ENCODE measurements at places on chromosomes 2 and 18.
A peak's percentile ranks its signal among the peaks of the same experiment; 100 is the strongest.

DNA sequence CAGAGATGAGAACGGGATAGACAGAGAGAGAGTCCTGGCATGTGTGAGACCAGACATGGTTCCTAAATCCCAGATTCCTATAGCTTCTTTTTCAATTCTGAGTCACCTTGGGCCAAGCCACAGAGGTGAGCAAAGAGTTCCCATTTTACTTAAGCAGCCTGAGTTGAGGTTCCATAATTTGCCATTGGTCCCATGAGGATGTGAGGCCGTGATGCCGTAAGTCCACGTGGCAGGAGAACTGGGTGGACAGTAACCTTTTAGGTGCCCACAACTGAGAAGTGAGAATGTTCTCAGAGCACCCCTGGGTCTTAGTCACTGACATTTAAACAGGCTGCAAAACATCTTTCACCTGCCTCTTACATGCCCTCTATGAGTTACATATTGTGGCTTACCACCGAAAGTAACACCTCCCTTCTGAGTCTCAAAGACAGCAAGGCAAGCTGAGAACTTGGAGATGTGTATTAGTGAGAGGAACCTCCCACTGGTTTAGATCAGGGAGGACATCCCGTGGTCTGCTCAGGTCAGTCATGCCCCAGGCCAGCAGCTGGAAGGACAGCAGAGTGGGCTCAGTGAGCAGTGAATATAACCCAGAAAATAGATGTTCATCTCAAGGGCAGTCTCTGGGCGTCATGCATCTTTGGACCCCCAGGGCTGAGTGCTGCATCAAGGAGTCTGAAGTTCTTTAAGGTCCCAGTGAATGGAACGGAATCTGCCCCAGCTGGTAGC is 127.9 kb upstream of the LGALSL start:
- no peak for DNase-seq

- DNase-seq, result no peak
These were observed 787.9 kb upstream of the RAB6C start for GRCh38 chr2:129191530-129191929.

- DNase-seq, result no peak
These were observed 201.4 kb downstream of the NYAP2 start for GRCh38 chr2:225600865-225601264.

- DNase-seq, result no peak
These were observed 47.9 kb downstream of the E2F6 start for GRCh38 chr2:11417946-11418585.

- DNase-seq, result no peak
These were observed 19.5 kb downstream of the RALBP1 start for GRCh38 chr18:9494778-9495331.

DNA sequence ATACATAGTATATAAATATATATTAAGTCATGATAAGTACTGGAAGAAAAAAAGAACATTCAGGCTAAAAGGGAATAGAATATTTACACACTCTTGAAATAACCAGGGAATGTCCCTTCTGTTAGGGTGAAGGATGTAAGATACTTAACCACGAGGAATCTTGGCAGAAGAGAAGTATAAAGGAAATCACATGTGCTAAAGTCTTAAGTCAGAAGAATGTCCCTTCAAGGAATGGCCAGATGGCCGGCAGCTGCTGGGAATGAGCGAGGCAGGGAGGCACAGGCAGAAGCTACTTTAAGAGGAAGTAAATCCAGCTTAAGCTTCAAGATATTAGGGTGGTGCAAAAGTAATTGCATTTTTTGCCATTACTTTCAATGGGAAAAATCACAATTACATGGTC is 5.5 kb downstream of the CCDC102B start:
- peak; percentile 78 for DNase-seq

DNA sequence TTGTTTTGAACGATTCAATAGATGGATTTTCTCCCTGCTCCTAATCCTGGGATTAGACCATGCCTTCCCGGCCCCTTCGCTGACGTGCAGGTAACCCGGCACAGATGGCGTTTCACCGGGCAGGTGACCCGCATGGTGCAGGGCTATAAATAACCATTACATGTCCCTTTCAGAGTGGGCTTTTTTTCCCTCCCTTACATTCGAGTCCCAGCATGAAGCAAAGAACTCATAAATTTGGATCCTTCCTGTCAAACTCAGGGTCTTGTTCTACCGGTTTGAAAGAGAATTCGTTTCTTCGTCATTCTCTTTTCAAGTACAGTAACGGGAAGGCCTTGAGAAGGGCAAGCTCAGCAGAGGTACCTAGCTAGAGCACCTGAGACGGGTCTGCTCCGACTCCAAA is 46.1 kb downstream of the EDAR start:
- DNase-seq, result no peak

GRCh38 chr2:219175486-219175885 is 1.2 kb downstream of the CNPPD1 start:
- no peak for DNase-seq

- no peak for DNase-seq
These were observed 10.9 kb upstream of the INPP5D start for GRCh38 chr2:233049194-233049761.

DNA sequence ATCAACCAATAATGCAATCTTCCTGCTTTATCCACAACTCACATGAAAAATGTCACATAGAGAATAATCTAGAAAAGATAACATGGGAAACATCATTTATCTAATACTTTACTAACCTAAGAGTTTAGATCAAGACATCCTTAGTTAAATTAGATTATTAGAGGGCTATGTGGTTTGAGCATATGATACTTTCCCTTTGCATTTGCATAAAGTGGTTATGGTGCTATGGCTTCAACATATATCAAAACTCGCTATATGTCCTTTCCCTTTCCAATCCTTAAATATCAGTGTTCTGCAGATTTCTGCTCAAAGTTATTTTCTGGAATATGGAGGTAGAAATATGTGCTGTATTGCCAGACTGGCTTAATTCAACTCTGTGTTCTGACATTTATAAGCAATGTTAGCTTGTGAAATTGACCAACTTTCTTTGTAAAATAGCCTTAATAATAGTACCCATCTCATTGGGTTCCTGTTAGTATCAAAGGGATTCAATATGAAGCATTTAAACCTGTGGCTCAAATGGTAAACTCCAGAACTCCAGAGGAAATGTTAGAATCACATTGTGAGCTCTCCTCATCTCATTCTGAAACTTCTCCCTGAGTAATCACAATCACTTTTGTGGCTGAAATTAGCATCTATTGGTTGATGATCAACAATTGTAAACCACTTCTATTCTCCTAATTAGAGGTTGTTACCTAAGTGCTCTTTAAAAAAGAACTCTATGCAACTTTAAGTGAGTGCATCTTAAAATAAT is 1089.9 kb upstream of the SLC39A10 start:
- no peak for DNase-seq

DNA sequence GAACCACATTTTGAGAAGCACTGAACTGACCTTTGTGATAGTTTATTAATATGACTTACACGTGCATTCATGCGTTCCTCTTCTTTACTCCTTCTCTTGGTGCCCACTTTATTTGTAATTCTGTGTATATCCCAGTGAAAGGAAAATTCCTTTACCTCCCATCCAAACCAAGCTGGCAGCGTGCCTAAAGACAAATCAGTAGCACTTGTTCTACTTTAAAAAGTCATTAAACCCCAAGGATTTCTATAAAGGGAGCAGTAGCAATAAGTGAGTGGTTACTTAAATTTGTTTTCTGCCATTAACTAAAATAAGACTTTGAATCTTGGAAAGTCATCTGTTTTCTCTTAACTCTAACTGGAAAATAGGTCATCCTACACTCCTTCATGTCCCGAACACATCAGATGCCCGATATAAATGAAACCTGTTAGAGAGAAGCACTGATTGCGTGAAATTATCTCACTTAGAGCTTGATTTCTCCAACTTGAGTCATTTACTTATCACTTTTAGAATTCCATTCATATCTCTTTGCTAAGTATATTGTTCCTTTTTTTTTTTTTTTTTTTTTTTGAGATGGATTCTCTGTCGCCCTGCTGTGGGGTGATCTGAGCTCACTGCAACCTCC is 10.7 kb downstream of the PIK3C3 start:
- DNase-seq, result no peak

DNA sequence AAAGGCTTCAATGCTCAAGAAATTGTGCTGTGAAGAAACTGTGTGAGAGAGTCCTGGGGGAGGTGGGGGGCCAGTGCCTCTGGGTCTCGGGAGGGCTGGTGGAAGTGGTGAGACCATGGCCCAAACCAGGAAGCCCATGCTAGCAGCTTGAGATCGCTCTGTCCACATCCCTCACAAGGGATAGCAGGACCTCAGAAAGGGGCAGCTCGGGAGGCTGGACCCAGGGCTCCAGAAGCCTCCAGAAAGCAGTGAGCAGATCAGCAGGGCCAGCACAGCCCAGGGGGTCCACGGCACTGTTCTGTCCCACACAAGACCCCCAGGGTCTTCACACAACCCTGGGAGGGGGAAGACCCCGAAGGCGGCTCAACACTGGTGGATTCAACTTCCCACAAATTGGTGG is 24.1 kb downstream of the ST8SIA5 start:
- DNase-seq, result no peak

DNA sequence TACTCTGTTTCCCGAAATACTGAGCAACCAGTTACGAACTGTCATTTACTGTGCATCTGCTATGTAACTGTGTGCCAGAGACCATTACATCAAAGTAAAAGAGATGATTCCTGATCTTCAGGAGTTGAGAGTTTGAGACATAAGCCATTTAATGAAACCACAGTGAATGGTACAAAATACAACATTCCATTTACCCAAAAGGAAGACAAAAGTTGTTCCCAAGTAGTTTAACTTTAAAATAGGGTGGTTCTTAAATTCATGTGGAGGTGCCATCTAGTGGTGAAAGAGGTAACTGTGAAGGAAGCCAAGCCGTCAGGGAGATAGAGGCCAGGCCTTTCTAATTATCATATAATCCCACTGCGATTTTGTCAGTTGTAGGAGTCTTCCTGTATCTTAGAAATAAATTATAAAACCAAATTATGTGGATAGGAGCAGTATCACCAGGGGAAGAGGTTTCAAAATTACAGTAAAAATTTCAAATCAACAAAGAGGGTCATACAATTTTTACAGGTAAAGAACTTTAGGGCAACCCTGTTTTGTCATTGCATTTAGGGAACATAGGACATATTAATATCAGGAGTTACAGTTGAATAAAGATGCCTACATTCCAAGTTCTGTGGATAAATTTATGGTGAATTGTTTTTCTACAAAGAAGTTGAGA is 67.7 kb downstream of the EPAS1 start:
- peak; percentile 49 for DNase-seq

Measured in fibroblast of the conjunctiva (primary cell).